NCI-H510A (cell line): ENCODE measurements at places on chromosomes 3 and 15.

DNA sequence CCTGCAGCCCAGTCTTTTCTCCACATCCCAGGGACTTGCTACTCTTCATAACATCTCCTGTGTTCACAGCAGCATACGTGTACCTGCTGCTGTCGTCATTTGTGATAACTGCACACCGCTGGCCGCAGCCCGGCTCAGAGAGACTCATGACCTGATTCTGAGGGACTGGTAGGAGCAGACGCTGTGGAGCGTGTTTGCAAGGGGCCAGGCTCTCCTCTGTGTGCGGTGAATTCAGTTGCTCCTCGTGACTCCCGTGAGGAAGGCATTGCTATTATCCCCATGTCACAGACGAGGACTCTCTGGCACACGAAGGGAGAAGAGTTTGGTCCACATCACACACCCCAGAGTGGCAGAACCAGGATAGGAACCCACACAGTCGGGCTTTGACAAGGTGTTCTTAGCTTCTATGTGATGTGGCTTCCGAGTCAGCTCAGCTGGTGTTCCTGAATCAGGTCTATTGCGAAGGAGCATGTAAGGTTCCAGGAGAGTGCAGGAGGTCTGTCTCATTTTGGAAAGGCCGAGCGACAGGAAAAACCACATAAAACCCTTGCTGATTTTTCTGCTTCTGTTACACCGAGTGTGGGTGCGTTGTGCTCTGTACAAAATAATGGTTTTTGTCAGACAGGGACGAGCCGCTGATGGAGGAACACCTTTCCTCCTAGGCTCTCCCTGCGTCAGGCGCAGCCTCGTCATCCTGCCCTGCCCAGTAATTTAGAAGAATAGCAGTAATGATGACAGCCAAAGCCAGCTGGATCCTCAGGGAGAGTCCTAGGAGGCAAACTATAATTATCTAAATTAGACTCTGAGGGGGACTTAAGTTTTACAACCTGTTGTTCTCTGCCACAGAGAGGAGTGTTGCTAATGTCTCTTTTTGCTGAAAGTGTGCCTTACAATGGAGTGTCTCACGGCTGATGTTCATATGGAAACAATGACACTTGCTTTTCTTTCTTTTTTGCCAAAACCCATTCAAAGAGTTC lies 157.5 kb upstream of the RGMA start:
- DNase-seq: no peak

- DNase-seq: no peak
Observed at GRCh38 chr3:182241196-182241765, 529.6 kb downstream of the SOX2 start.

GRCh38 chr15:41493205-41493901 lies at the start of gene ITPKA:
ITPKA (plus strand) TSS chr15:41493874; CDS start chr15:41493928, 54 bp downstream.
- peak; percentile 88 for DNase-seq

DNA sequence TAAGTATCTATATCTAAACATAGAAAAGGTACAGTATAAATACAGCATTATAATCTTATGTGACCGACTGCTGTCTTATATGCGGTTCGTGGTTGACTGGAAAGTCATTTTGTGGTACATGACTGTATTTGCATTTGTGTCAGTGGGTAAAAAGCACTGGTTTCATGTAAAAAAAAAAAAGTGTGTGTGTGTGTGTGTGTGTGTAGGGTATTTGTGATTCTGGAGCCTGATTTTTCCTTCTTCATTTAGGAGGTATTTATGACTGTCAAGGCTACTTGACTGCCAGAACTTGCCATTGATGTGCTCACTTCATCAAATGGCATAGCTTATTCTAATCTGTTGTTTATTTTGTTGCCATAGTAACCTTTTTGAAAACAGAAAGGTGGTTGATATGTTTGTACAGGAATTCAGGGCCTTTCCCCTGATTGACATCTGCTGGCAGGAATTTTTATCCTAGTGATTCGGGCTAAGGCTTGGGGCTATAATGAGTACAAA lies 63.2 kb downstream of the AKAP13 start:
- DNase-seq: peak; percentile 8

GRCh38 chr3:193096076-193096475 lies 144.9 kb upstream of the PLAAT1 start:
- DNase-seq: no peak

DNA sequence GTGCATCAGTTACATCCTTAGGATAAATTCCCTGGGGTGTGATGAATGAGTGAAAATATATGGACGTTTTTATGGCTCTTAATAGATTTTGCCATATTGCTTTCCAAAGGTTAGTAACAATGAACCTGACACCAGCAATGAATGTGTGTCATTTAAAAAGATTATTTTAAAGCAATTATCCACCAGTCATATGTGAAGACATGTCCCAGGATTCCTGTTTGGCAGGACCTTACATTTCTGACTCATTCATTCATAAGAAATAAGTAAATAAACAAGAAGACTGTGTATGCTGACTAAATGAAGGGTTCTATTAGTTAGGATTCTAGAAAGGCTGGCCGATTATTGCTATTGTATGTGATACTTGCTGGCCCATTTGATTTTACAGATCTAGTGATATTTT lies 201.5 kb downstream of the SOX2 start:
- DNase-seq: no peak
